Amniotic epithelial cell (primary cell): ENCODE measurements at places on chromosomes 1 and 21.

GRCh38 chr1:15033264-15033663 lies 120.3 kb upstream of the TMEM51 start:
- peak; percentile 11 for DNase-seq

GRCh38 chr1:29125237-29125641 lies 1.5 kb upstream of the TMEM200B start:
- no peak for DNase-seq

DNA sequence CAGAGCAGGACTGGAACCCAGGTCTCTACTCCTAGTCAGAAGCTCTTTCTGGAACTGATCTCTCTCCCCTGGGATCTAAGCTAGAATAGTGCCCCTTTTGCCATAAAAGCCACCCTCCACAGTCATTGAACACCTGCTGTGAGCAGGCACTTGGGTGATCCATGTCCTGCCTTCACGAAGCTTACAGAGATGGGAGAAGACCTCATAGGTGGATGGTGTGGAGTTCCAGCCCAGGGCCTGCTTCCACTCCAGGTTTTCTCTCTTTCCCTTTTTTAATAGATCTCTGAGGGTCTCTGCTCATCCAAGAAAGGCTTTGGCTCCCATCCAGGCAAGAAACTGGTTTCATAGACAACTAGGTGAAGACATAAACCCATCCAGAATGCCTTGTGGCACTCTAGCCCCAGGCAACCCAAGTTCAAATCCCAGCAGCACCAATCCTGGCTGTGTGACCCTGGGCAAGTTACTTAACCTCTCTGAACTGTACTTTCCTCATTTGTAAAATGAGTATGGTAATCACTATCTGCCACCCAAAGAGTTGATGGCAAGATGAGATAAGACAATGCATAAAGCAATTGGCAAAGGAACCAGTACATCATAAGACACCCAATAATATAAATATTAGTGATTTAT lies 46.4 kb upstream of the TMEM51 start:
- DNase-seq, result no peak

GRCh38 chr1:113375878-113376277 lies 14.4 kb upstream of the MAGI3 start:
- no peak for DNase-seq

- DNase-seq, result no peak
Observed at GRCh38 chr1:98921817-98922216, 82.8 kb downstream of the PLPPR5 start.

- no peak for DNase-seq
Observed at GRCh38 chr1:107691540-107691939, 273.4 kb downstream of the VAV3 start.

GRCh38 chr1:147223740-147224615 lies 1.2 kb downstream of the FMO5 start:
- no peak for DNase-seq

- no peak for DNase-seq
Observed at GRCh38 chr1:219124163-219124562, 49.5 kb upstream of the LYPLAL1 start.
